Suppressor macrophage treated with lipopolysaccharide for 1 hour (primary cell): ENCODE measurements at places on chromosomes 7 and 10.

DNA sequence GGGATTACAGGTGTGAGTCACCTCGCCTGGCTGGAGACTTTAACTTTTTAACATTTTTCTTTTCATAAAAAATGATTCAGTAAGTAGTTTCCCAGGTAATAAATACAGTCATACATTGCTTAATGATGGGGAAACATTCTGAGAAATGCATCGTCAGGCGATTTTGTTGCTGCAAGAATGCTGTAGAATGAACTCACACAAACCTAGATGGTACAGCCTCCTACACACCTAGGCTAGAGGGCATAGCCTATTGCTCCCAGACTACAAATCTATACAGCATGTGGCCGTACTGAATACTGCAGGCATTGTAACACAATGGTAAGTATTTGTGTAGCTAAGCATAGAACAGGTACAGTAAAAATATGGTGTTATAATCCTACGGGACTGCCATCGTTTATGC lies 108.5 kb upstream of the SFMBT2 start:
- no peak for DNase-seq

- DNase-seq: no peak
Observed at GRCh38 chr10:87829986-87830729, 12.1 kb upstream of the ATAD1 start.

- DNase-seq: no peak
Observed at GRCh38 chr10:24849501-24850299, 102.7 kb downstream of the PRTFDC1 start.

GRCh38 chr7:158313931-158314330 lies 273.7 kb downstream of the PTPRN2 start:
- no peak for DNase-seq

GRCh38 chr10:121753726-121754476 lies 155.7 kb upstream of the FGFR2 start:
- peak; percentile 55 for DNase-seq

DNA sequence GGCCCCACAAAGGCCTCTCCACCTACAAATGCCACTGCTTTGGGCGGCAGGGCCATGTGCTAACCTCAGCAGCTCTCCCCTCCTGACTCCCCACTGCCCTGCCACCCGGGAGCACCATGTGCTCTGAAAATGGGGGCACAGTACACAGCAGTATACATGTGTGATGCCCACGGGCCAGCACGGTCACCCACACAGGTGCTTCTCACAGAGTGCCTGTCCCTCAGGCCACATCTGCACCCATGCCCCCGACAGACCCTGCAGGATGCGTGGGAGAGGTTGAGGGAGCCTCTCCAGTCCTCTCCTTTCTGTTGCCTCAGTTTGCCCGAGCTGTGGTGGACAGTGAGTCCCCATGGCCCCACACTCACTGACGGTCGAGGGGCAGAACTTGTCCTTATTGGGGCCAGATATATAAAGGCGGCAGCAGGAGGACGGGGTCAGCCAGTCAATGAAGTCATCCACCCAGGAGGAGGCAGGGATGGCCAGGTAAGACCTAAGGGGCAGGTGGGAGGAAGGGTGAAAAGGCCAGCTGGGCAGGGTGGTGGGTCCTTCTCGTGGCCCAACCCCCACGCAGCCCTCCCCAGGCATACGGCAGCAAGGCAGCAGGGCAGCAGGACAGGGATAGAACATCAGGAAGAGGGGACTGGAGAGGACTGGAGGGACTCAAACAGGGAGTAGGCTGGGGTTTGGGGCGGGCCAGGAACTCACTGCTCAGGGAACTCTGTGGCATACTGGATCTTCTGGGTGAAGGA lies 19.6 kb downstream of the NPC1L1 start:
- no peak for DNase-seq

- DNase-seq: no peak
Observed at GRCh38 chr10:19947656-19948055, 131.4 kb downstream of the PLXDC2 start.
